Brain (organoid and tissue), 16 donors: ENCODE measurements at places on chromosomes 1 and 21.

- DNase-seq, result peak; percentile 71
Measured at GRCh38 chr1:3847081-3847480, 9.9 kb downstream of the CEP104 start.

GRCh38 chr1:81446000-81446669, 354.6 kb upstream of the ADGRL2 start:
- peak; percentile 77 for DNase-seq

GRCh38 chr1:59229138-59229537, 67.8 kb upstream of the FGGY start:
- no peak for DNase-seq

GRCh38 chr1:245121523-245121922, 33.3 kb upstream of the KIF26B start:
- DNase-seq, result no peak

GRCh38 chr1:246595146-246595545, 28.9 kb downstream of the CNST start:
- DNase-seq, result no peak

DNA sequence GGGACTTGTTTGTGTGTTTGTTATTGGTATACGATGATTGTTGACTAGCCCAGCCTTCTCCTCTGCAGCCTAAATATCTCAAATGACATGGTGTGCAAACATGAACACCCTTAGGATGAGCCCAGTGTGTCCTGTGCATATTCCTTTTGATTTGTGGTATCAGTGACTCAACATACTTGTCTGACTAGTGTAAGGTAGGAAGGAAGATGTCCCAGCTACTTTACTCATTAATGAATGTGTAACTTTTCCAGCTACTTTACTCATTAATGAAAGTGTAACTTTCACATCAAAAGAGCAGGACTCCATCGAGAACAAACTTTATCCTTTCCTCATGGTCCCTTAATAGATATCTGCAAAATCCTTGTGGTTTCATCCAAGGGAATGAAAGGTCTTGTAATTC, 2.7 kb upstream of the ZNF692 start:
- no peak for DNase-seq

DNA sequence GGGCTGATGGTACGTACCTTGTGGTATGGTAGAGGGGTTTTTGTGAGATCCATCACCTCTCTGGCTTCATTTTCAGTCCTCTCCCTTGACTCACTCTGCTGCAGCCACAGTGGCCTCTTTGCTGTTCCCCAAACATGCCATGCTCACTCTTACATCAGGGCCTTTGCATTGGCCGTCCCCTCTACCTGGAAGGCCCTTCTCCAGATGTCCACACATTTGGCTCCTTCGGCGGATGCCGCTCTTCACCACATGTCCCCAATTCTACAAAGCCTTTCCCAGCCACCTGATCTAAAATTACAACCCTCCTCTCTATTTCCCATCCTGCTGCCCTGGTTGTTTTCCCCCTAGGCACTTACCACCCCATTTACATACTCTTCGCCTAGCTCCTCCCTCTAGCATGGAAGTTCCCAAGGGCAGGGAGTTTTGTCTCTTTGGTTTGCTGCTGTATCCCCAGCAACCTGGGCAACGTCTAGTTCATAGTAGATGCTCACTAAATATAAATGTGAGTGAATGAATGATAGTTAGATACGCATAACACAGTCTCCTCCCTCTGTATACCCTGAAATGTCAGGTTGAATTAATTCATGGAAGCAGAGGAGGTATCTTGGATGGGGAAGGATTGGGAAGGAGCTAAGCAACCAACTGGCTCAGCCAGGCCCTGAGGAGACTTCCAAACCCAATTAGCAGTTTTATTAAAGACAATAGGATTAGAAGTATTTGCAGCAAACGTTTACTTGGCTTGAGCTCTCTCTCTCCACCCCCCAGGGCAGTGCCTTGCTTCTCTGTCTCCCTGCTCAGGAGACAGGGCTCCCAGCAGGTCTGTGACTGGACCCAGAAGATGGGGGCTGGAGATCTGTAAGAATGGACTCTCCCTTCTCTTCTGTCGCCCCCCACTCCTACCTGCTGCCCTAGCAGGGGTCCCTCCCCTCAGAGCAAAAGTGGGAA, 264.2 kb downstream of the GRIK3 start:
- no peak for DNase-seq

DNA sequence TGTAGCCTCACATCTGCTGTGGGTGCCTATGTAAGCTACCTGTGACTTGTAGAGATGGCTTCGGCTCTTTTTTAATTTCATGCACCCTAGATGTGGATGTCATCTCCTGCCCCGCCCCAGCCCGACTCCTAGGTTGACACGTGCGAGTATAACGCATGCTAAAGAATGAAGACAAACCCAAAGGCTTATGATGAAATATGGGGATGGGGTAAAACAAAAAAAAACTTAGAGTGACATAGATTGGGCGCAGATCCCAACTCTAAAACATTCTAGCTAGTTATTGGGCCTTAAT, 613 bp upstream of the ERO1B start:
- DNase-seq, result no peak

DNA sequence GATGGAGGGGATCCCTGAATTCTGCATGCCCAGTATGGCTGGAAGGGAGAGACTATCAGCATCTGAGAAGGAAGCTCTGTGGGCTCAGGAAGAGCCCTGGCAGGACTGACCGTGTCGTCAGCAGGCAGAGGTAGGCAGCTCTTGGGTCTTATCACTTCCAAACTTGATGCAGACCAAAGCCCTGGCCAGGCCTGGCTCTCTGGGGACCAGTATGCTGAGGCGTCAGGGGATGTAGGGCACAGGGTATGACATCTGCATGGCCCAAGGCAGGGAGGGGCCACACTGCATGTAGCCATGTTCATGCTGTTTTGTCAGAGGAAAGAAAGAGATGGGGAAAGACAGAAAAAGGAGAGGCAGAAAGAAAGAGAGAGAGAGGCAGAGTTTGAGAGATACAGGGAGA, 6.3 kb downstream of the FGR start:
- DNase-seq, result no peak

DNA sequence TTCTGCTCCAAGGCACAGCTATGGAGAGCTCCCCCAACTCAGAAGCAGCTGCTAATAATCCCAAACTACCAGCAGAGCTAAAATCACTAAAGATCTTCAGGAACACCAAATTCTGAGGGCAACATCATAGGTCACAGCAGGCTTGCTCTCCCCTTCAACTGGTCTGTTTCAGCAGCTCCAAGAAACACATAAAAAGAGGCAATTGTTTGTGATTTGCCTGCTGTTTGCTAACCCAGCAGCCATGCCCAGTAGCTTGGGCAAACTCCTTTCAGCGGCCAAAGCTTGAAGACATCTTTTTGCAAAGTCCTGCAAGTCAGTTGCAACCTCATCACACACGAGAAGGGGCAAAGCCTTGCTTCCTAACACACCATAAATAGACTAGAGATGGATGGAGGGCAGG, 8.9 kb downstream of the ERI3 start:
- no peak for DNase-seq

- no peak for DNase-seq
Measured at GRCh38 chr1:245842106-245842505, 665.0 kb downstream of the SMYD3 start.

DNA sequence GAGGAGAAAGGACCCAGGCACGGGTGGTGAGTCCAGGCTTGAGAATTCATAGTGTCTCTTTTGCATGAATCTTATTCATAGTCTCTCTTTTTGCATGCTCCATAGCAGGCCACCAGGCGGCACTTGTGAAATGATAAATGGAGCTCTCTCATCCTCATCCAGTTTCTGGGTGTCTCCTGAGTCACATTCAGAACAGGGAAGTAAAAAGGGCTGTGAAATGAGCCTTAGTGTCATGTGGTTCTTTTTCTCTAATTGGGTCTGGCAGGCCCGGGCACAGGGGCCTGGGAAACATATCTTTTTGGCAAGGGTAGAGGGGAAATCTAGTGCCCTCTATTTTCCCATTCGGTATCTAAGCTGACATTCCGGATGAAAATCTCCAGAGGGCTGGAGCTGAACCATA, 19.1 kb upstream of the NCF2 start:
- peak; percentile 66 for DNase-seq

DNA sequence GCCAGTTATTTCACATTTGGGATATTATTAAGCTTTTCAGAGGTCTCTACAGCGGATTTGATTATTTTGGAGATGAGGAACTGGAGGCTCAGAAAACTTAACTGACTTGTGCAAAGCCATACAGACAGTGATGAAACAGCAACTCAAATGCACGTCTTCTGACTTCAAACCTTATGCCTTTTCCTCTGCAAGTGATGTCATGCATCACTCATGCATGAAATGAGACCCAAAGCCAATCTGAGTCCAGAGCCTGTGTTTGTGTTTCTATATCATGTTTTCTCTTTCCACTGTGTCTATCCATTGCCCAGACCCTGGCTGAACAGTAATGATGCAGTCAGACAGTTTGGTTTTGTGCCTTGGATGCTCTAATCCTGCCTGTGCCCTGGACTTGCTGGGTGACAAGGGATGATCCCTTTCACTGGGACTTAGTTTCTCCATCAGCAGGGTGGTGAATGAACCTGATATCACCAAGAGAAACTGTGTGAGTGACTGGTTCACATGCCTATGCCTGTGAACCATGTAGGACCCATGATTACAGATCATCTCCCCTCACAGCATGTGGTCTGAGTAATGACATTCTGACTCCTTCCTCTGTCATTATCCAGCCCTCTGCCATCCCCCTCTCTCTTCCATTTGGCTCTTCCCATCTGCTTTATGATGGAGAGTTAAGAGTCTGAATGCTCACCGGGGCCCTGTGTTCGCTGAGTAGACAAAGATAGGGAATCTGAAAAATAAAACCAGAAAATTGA, 33.4 kb downstream of the SLAMF6 start:
- no peak for DNase-seq

DNA sequence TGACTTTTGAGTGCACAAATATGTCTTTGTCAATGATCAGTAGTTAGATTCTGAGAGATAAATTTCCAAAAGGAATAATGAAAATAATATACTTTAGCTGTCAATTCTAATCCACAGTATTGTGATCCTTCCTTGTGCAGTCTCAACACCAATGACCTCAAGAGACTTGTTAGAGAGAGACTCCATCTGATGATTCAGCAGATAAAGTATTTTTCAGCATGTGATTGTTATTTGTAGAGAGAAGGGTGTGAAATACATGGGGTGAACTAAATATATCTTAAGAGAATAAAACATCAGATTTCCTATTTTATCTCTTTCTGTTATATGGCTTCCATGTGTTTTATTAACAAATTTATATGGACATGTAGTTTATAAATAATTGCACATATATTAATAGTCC, 5.9 kb upstream of the ZNF124 start:
- DNase-seq, result no peak

- DNase-seq, result no peak
Measured at GRCh38 chr1:74534241-74534640, 21.8 kb upstream of the LRRC53 start.

DNA sequence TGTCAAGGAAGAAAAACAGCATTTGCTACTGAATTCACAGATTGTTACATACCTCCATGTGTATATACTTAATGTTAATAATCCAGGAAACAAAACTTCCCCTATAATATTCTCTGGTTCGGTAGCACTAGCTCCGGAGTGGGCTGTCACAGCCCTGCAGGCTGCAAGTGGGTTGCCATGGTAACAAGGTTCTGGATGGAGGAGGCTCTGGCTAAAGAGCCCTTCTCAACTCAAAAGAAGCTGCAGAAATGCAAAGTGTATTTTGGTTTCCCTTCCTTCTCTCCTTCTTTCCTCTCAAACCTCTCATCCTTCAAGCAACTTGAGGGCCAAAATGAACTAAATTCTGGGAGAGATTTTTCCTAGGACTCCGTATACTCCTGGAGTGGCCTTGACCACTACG, 45.2 kb downstream of the ASTN1 start:
- DNase-seq, result peak; percentile 86

DNA sequence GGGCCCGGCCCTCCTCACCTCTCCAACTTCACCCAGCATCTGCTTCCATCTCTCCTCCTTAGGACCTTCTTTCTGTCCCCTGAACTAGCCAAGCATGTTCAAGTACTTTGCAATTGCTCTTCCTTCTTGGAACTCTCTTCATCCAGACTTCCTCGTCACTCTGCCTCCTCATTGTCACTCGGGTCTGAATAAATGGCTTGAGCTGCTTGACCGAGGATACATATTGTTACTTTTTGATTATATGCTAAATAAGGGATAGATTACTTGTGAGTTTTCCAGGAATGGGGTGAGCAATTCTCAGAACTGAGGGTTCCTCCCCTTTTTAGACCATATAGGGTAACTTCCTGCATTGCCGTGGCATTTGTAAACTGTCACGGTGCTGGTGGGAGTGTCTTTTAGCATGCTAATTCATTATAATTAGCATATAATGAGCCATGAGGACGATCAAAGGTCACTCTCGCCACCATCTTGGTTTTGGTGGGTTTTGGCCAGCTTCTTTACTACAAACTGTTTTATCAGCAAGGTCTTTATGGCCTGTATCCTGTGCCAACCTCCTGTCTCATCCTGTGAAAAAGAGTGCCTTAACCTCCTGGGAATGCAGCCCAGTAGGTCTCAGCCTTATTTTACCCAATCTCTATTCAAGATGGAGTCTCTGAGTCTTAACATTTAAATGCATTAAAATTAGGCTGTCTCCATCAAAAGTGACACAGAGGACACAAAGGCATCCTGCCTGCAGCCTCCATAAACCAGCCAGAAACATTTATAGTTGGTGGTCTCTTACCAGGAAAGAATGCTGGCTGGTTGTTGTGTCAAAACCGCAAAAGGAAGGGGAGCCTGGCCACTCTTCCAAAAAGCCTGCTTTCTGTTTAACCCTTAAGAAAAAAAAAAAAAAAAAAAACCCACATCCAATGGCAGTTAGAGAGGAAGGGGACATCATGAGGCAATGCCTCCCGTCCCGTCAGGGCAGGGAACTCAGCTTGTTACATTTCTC, 179.3 kb downstream of the KAZN start:
- DNase-seq, result no peak

DNA sequence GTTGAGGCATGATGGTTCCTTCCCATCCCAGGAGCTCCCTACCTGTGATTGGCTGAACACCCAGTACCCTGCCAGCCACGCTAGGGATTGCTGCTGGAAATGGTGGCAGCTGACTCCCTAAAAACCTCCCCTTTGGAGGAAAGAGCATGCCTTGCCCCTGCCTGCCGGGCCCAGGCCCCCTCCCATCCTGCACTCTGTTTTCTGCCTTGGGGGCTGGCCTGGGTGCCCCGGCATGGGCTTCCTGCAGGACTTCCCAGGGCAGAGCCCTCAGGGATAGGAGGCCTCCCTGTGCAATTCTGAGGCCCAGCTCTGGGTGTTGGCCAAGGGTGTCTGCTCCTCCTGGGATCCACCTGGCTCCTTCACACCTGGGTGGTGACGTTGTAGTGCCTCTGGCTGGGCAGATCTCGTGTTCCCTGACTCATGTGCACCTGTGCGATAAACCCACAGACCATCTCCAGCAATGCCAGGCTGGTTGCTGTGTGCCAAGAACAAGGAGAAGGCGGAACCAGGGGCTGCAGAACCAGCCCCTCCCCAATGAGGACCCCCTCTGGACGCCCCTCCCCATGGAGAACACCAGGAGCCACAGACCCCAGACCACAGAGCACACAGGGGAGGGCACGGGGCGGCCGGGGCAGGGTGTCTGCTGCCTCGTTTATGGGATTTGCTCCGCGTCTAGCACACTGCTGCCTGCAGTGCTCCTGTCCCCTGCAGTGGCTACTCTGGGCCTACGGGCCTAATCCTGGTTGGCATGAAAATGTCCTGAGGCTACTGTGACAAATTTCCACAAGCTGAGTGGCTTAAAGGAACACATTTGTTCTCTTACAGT, 13.6 kb downstream of the CSTB start:
- no peak for DNase-seq
